AG09319 (cell line): ENCODE measurements at places on chromosomes 4 and X.

GRCh38 chr4:7964890-7965662, 25.4 kb upstream of the AFAP1 start:
- DNase-seq: no peak

DNA sequence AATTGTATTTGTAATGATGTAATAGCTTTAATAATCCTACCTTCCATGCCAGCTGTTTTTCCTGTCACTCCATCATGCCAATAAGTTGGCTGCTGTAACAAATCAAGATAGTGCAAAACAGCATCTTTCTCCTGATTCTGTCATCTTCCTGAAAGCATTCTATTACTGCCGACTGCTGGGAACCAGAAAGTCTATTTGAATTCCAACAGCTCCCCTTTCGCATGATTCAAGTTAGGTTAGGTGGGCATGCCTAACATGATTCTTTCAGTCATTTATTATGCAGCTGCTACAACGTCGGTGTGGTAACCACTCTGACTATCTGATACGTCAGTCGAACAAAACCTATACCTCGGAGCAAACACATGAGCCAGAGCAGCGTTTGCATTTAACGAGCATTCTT, 127.9 kb upstream of the DMD start:
- no peak for DNase-seq

DNA sequence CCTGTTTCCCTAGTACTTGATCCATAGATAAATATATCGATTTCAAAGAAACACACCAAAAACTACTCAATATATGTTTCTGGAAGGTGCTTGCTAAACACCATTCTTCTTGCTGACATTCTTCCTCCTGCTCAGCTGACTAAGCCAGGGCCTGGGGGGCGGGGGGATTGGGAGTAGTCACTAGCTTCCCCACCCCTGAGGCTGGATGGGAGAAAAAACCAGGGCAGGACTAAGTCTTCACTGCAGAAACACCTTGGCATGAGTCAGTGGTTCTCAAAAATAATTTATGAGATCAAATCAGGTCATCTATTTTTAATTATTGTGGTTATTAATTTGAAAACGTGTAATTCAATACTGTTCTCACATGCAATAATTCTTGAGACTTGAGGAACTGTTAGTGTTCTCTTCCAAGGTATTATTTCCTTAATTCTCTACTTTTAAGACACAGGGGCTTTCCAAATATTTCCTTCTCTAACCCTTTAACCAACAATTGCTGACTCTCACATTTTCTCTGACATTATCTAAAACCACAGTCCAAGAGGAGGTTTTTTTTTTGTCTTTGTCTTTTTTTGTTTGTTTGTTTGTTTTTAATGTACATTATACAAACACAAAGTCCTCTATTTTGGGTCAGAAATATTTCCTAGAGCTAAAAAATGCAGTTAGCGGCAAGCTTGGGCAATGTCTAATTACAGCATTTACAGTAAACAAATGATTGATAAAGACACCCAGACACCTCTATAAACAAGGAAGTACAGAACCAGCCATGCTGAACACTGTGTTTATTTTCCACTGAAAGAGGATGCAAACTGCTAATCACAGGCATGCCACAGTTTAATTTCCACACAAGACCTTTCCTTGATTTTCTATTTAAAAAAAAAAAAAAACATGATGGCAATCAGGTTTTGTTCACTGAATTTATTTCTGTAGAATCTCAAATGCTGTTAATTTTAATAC, 120.3 kb upstream of the USP9X start:
- DNase-seq: no peak

DNA sequence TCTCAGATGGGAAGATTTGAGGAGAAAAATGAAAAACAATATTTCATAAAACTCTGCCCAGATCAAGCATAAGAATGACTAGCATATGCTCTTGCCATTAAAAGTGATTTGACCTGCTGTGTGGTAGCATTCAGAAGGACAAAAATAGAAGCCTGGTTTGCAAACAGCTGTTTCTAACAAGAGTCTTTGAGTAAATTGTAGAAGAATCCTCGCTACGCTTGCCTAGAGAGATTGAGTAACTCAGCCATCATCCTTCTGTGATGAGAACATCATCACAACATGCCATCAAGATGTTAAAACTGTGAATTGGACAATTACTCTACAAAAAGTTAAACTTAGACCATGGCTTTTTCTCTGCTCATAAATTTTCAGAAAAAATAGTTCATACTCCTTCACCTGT, 168.9 kb upstream of the PUDP start:
- peak; percentile 24 for DNase-seq

- peak; percentile 22 for DNase-seq
Observed at GRCh38 chrX:151790481-151791160, 56.1 kb downstream of the CNGA2 start.

DNA sequence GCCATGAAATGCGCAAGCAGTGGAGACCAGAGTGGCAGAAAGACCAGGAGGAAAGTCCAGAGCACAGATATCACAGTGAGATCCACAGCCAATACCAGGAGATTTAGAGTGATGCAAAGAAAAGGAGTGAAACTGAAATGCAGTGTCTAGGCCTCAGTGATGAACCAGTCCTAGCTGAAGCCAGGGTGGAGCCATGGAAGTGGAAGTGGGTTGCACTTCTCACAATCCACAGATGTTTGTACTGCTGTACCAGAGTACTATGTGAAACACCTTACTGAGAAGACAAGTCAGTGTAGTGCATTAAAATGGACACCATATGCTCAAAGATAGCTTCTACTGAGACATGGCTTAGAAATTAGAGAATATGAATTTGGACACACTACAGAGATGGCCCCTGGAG, 403.3 kb downstream of the HNRNPD start:
- no peak for DNase-seq

DNA sequence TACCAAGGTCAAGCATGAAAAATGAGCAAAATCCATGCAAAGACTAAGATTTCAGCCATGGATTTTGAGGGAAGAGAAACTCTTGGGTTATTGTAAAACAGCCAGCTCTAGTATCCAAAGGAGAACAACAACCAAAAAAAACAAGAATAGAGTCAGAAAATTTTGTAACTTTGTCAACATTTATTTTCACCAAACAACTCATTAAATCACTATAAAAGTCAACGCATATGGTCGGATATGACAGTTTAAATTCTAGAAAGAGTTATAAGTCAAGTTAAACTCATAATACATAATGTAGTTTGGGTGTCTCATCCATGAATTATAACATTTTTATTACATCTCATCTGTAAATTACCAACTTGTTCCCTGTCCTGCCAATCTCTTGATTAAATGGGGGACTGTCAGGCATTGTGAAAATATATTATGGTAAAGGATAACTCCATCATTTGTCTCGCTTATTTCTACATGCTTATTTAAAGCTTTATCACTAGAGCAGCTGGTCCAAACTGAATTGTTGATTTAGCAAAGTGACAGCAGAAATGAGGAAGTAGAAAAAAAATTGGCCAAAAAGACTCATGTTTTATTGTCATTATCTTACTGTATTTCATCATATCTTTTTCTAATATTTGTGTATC, 224.8 kb upstream of the NOCT start:
- DNase-seq: no peak

GRCh38 chr4:96524311-96524875, 684.5 kb downstream of the PDHA2 start:
- no peak for DNase-seq

- peak; percentile 4 for DNase-seq
Observed at GRCh38 chrX:12901486-12901885, 4.9 kb upstream of the TLR8 start.

- no peak for DNase-seq
Observed at GRCh38 chr4:88752754-88753153, 55.1 kb upstream of the NAP1L5 start.

GRCh38 chr4:55393461-55394320, 2.1 kb upstream of the TMEM165 start:
- no peak for DNase-seq
